ENCODE measurements at places on chromosomes 16 and 17.

DNA sequence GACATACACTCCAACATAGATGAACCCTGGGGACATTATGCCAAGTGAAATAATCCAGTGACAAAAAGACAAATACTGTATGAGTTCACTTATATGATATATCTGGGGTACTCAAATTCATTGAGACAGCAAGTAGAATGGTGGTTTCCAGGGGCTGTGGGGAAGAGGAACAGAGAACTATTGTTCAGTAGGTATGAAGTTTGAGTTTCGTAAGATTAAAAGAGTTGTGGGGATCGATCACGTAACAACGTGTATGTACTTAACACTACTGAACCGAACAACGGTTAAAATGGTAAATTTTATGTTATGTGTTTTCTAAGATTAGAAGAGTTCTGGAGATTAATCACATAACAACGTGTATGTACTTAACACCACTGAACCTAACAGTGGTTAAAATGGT is 100.8 kb downstream of the HS3ST3A1 start:
- no peak for DNase-seq

- no peak for DNase-seq
Observed at GRCh38 chr17:44005527-44006271, 1.3 kb downstream of the NAGS start.

DNA sequence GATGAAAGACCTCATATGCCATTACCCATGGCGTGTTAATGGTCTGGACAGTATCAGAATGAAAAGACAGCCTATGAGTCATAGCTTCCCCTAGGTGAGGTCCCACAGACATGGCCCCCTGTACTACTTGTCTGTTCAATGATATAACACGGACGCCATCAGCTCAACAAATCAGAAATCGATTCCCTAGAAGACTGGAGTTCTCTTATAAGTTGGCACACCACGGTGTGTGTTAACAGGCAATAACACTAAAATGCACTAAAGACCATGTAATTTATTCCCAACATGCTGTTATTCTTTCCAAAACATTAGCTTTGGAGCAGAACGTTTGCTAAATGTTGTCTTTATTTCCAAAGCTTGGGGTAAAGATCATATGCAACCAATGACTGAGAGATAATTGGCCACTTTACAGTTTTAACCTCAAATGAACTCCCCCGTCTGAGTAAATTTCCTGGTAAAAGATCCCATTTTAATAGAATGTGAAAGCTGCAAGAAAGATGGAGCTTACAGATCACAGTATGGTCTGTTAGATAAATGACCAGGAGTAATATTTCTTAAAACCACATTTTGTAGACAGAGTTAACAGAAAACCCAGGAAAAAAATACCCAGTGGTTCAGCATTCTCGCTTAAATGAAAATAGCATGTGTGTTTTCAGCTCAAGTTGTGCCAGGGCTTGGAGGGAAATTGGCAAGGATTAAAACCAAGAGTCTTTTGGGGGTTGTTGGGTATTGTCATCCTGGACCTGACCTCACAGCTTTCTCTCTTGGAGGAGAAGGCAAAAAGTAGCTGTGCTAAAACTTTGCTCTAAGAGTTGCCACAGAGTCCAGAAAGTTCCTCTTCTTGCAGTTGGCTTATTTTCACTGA is 65.9 kb downstream of the PCTP start:
- no peak for DNase-seq

DNA sequence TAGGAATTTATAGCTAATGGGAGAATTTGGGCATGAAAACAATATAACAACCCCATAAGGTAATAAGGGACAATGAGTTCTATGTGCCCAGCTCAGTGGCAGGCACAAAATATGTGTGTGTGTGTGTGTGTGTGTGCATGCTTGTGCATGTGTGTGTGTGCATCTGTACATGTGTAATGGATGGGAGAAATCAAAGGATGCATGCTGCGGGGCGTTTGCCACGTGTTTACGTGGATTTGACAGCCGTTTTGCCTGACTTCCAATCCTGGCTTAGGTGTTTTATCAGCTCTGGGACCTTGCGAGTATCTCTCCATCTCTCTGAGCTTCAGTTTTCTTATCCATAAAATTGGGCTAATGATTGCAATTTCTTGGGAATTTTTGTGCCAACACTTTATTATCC is 108.4 kb downstream of the IRX5 start:
- DNase-seq: no peak

- no peak for DNase-seq
Observed at GRCh38 chr16:84941921-84942320, 69.4 kb downstream of the ZDHHC7 start.

- no peak for DNase-seq
Observed at GRCh38 chr16:69936751-69937211, 14.4 kb upstream of the CLEC18A start.

GRCh38 chr17:75402026-75402425 is 3.5 kb downstream of the GRB2 start:
- no peak for DNase-seq

- no peak for DNase-seq
Observed at GRCh38 chr17:1608676-1609075, 20.0 kb downstream of the SLC43A2 start.

- no peak for DNase-seq
Observed at GRCh38 chr17:48368352-48368908, 61.6 kb downstream of the SKAP1 start.

DNA sequence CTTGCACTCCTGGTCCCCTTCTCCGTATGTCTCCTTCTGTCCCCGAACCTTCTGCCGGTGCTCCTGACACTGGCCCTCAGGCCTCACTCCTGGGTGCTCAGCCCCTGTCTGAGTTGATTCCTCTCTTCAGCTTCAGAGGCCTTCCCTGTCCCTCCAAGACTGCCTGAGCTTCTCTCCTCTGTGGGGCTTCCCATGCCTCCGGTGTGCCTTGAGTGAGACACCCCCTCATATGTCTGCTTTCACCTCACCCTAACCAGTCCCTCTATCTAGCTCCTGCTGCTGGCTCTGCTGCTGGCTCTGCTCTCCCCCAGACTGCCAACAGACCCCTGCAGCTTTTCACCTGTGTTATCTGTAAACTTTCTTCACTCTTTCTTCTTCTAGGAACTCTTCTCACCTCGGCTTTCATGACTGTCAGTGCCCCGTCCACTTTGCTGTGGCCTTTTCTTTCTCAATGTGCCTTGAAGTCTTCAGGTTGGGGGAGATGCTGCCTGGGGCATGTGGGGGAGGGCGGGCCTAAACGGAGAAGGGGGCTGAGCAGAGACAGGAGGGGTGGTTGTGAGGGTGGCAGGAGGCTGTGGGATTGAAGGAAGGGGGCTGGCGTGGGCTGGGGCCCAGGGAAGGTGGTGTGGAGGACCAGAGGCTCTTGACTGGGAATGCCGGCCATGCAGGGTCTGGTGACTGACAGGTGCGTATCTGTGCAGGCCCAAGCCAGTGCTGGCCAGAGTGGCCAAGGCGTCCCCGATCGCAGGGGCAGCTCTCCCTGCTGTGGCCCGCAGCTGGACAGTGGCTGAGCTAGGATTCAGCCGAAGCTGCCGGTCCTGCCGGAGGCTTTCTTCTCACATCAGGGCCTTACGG is 81.3 kb downstream of the METRNL start:
- DNase-seq: no peak

GRCh38 chr16:53024045-53024444 is 28.7 kb downstream of the CHD9NB start:
- no peak for DNase-seq

- DNase-seq: no peak
Observed at GRCh38 chr17:78829477-78829876, 11.1 kb downstream of the USP36 start.

DNA sequence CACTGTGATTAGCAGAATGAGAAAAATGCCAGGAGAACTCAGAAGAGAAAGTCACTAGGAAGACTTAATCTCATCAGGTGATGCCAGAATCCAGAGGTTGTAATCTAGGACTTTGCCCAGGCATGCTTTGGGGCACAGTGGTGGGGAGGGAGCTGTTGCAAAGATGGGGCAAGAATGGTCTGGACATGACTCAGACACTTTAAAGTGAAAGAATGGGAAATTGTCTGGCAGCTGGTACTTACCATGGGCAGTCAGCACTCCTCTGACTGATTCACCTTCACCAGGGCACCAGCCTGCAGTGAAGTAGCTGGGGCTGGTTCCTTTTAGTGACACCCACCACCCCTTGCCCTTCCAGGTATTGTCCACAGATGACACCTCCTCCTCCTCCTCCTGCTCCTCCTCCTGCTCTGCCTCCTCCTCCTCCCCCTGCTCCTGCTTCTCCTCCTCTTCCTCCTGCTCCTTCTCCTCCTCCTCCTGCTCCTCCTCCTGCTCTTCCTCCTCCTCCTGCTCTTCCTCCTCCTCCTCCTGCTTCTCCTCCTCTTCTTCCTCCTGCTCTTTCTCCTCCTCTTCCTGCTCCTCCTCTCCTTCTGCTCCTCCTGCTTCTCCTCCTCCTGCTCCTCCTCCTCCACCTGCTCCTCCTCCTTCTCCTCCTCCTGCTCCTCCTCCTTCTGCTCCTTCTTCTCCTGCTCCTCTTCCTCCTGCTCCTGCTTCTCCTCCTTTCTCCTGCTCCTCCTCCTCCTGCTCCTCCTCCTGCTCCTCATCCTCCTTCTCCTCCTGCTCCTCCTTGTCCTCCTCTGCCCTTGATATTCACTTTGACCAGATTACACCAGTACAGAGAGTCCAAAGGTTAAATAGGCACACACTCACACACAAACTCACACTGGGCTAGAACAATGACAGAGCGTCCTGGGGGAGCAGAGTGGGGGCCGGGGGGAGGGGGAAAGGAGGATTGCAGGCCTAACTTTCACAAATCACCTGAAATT is at the start of gene CHD9NB:
TSS of gene CHD9NB (minus strand) at position 379 of the 983 bp plus-strand sequence. CDS start 8,739 bp downstream, outside the sequence.
- DNase-seq: no peak

DNA sequence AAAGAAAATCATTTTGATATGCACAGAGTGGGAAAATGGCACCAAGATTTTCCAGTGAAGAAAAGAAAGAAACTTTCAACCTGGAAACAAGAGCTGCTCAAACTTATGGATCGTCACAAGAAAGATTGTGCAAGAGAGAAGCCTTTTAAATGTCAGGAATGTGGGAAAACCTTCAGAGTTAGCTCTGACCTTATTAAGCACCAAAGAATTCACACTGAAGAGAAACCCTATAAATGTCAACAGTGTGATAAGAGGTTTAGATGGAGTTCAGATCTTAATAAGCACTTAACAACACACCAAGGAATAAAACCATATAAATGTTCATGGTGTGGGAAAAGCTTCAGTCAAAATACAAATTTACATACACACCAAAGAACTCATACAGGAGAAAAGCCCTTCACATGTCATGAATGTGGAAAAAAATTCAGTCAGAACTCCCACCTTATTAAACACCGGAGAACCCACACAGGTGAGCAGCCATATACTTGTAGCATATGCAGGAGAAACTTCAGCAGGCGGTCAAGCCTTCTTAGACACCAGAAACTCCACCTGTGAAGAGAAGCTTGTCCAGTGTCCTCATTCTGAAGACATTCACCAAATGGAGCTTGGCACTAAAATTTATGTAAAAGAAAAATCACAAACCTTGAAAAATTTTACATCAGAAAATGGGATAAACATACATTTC is 12.2 kb downstream of the ZNF75A start:
- no peak for DNase-seq

DNA sequence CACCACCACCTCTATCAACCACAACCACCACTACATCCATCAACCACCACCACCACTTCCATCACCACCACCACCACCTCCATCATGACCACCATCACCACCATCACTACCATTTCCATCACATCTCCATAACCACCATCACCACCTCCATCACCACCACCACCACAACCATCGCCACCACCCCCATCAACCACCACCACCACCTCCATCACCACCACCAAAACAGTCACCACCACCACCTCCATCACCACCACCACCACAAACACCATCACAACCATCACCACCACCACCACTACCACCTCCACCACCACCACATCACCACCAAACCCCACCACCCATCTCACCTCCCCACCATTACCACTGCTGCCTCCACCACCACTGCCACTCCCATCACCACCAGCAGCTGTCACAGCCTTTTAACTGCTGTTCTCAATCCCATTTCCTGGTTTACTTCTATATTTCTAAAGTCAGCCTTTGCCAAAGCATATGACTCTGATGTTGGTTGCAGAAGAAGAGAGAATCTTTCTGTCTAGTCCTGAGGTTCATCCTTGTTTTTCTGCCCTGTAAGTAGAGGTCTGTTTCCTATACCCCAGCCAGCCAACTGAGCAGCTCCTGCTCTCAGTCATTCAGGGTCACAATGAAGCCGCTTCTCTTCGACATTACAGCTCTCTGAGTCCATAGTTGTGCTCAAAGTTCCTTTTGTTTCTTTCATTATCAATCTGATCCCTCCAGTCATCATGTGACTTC is 14.0 kb downstream of the MARCHF10 start:
- no peak for DNase-seq

DNA sequence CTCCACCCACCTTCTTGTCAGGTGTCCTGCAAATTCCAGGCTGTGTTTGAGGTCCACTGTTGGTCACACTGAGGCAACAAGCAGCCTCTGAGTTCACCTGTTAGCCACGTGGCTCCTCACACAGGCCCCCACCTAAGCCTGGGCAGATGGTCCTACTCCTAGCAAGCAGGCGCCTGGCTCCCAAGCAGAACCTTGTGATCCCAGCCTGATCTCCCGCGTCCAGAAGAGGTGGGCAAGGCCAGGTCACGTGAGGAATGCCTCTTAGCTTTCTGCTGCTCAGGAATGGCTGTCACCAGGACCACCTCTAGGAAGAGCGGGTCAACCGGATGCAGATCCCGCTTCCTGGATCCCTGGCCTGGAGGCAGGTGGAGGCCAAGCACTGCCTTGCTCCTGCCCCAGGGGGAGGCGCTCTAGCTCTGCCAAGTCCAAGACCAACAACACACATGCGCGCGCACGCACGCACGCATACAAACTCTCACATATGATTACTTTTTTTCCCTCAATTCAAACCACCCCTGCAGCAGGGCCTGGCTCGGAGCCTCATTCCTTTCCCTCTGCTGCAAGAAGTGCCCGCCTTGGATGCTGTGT is 9.5 kb downstream of the CYB561 start:
- no peak for DNase-seq

DNA sequence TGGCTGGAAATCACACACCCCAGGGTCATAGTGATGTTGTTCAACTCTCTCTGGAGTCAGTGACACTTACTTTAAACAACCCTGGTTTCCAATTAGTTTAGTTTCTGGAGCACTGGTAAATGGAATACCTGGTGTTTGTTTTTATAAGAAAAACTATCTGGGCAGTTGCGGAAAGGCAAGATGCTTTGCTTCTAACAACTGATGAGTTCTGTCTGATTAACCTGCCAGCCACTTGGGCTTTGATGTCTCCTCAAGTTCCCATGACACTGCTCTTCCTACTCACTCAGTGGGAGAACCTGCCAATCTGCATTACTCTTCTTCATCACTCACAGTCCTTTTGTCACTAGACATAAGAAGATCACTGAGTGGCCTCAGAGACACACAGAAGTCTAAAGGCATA is 78.7 kb upstream of the MTMR4 start:
- DNase-seq: no peak

- DNase-seq: no peak
Observed at GRCh38 chr16:75475420-75475847, 10.9 kb upstream of the TMEM170A start.

GRCh38 chr17:14732211-14732610 is 431.3 kb downstream of the HS3ST3B1 start:
- DNase-seq: no peak

DNA sequence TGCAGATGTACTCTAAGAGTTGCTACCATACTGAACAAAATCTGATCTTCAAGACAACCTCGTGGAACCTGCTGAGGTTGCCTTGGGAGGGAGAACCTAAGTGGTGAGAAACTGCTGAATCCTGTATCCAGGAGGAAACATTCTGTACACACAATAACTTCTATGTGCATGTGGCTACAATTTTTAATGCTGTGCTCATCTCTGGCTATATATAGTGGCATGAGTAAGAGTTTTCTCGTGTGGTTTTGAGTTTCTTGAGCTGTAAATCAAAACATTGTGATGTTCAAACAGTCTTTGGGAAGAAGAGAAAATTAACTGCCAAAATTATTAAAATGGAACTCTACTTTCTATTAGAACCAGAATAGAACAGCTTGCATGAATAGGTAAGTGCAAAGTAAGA is 206.8 kb downstream of the CA10 start:
- DNase-seq: no peak

Measured in posterior cingulate gyrus (tissue), 11 donors.